Suppressor macrophage treated with lipopolysaccharide for 4 hours (primary cell): ENCODE measurements at places on chromosomes 5 and 9.

DNA sequence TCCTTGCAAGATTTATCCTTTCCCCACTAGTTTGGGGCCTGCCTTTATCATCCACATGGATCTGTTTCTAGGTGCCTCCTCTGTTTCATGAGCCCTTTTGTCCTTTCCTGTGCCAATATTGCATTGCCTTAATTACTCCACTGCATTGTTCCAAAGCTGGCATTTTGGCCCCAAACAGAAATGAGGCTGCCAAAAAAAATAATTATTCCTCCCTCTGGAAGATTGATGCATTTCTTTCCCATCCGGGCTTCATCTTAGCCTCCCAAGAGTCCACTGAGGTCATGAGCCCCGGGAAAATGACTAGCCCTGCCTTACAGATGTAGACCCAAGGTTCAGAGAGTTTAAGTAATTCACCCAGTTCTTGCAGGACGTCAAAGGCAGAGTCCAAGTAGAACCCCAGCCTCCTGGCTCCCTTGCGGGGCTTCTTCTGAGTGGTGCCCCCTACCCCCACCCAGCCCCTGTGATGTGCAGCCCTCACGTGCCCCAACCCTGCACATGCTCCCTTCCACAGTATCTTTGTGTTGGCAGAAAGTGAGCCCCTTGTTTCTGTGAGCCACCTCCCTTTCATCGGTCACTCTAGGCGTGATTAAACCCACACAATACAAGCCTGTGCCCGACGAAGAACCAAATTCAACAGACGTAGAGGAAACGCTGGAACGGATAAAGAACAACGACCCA, 62.1 kb downstream of the TMOD1 start:
- no peak for DNase-seq

GRCh38 chr5:67728326-67728890, 487.1 kb upstream of the PIK3R1 start:
- no peak for DNase-seq

- no peak for DNase-seq
These were observed 19.0 kb downstream of the UNC13B start for GRCh38 chr9:35180801-35181200.

- no peak for DNase-seq
These were observed 17.3 kb downstream of the LMAN2 start for GRCh38 chr5:177334155-177334551.

- DNase-seq: peak; percentile 42
These were observed 86.1 kb downstream of the ARL15 start for GRCh38 chr5:54224103-54224826.

DNA sequence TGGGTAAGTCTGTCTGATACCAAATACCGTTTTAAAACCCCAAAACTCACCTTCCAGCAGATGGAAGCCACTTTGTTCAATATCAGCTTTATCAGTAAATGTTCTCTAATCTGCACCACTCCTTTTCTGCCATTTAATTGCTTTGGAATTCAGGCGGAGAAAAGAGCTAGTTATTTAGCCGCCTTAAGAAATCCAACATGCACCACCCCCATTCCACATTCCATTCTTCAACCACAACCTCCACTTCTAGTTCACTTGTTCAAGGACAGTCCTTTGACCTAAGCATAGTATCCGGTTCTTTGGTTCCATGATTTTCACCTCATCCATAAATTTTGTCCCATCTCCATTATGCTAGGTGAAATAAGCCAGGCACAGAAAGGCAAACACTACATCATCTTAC, 240.1 kb downstream of the DNAH5 start:
- no peak for DNase-seq

DNA sequence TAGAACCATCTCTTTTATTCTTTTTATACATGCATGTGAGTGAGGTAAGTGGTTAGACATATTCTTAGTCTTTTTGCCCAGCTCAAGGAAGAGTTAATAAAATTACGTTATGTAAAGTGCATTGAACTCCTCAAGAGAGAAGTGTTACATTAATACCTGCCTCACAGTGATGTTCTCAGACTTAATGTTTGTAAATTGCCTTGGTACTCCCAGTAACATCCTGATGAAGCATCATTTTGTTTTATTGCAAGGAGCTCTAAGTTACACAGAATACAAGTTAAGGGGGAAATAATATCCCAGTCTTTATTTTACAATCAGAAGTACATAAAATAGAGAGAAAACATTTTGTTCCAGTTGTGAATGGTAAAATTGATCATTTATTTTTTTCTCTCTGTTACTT, 89.5 kb upstream of the ARRDC3 start:
- no peak for DNase-seq

DNA sequence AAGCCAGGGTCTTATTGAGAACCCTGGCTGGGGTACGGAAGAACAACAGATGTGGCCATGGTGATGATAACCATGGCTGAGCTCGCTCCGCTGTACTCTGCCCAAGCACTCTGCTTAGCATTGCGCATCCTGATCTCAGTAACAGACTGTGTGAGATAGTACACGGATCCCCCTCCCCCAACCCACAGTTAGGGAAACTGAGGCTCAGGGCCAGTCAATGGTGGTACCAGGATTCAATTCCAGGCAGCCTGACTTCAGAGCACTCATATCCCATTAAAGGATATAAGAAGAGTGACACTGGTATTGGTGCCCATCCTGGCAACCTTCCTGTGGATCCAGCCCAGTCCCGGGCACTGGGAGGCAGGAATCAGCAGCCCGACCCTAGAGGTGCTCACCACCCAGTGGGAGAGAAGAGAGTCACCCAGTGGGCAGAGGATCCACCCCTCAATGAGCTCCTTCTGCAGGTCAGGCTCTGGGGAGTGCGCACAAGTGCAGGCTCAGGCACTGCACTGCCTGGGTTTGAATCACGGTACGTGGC, 26.5 kb upstream of the KIF12 start:
- no peak for DNase-seq

- no peak for DNase-seq
These were observed 318.4 kb downstream of the PSAT1 start for GRCh38 chr9:78615372-78615771.
